ENCODE measurements at places on chromosomes 5 and 9. TPM values are rescaled to one million over a fixed set of nuclear protein-coding genes. Genes with fewer than 3 reads are reported as not detected.

DNA sequence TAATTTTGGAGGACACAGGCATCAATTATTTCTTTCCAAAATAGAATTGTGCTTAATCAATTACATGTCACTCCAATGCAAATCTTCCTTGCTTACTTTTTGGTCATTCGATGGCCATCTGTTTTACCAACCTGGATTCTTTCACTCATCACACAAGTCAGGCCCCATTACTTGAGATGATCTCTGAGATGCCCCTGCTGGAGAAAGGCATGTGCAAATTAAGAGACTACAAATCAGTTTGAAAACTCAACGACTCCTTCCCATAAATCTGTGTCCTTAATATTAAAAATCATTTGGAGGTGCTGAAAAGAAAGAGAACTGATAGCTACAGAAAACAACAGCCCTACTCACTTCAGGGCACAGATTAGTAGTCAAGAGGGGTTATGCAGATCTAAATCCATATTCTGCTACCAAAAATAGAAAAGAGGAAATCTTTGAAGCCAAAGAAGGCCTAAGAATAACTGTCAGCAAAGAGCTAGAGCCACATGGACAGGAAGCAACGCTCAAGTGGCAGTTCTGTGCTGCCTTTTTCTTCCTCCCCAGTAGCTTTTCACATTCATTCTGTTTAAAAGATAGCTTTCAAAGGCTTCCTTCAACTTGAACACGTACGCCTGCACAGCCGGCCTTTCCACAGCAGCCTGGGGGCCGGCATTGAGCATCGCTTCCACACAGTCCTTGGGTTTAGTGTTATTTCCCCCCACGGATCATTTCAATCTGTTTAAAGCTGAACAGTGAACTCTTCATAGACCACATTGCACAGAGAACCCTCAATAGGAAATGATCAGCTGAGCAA lies 79.3 kb upstream of the MAP3K1 start:
- no peak for DNase-seq

DNA sequence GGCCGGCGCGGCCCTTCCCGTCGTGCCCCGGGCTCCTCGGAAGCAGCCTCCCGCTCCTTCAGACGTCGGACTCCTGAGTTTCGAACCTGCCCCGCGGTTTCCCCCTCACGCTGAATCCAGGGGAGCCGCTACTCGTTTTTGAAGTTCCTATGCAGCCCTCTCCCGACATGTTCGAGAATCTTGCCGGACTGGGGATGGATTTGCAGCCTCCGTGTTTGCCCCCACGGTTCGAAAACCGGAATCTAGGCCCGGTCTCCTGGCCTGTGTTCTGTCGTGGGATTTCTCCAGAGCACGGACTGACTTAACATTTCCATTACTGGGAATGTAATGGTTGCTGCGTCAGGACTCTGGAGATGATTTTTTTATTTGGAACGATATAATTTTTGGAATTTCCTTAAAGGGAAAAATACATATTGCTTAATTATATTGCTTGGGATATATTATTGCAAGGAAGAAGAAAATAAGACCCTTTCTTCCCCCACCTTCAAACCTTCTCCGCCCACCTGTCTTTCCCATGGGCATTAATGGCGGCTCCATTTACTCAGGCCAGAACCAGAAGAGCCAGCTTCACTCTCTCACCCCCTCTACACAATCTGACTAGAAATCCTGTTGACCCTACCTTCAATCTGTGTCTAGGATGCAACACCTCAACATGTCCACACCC lies 8.5 kb upstream of the MGAT1 start:
- DNase-seq: no peak

- no peak for DNase-seq
Observed at GRCh38 chr9:92406477-92406876, 2.1 kb upstream of the OGN start.

GRCh38 chr5:83277154-83277553 lies 194.4 kb upstream of the VCAN start:
- DNase-seq: no peak

GRCh38 chr9:134622896-134623257 lies 18.7 kb upstream of the COL5A1 start:
- no peak for DNase-seq

The SPATA31D1 gene
- total RNA-seq: not detected

The FBP2 gene
- not detected for total RNA-seq

The CDH9 gene
- total RNA-seq: not detected
